ENCODE measurements at places on chromosomes 6 and 20.

DNA sequence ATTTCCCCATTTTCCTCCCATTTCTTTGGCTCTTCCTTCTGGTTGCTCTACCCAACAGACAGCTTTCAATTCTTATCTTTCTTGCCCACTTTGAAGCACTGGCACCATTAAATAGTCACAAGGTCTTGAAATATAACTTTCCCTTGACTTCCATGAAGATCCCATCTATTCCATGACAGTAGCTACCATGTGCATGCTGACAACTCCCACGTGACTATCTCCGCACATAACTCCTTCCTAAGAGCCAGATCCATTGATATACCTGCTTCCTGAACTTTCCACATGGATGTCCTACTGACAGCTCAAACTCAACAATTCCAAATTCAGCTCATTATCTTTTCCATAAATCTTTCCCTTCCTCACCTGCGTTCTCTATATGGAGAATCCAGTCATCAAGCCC lies 101.4 kb downstream of the RIN2 start:
- DNase-seq: no peak

DNA sequence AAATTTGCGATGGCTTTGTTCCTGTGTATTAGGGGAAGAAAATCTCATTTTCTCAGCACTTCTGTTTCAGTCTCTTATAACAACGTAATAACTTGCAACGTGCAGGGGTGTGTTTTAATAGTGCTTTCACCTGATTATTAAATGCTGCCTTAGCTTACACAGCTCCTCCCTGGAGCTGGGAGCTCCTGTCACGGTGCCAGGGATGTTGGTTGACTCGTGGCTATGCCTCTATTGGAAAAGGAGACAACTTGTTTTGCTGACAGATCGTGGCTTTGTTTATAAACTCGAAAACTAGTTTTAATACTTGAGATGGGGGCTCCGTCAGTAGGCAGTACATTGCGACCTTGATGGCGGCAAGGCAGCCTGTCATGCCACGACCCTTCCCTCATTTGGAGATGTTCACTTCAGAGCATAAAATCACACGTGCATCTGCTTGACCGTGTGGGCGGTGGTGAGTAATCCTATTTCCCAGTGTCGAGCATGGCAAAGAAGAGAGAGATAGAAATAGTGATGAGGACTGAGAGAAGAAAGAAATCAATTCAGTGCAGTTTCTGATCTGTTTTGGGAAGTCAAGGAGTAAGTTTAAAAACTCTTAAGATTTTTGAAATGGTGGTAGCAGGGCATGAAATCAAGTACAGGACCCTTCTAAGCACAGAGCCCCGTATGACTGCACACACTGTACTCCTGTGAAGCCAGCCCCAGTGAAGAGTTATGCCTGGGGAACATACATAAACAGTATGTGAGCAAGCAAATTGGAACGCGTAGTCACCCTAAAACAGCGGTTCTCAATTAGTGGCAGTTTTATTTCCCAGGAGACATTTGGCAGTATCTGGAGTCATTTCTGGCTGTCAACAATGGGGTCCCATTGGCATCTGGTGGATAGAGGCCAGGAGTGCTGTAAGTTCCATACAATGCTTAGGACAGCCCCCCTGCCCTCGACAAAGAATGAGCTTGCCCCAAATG lies 147.2 kb downstream of the DOK5 start:
- DNase-seq: no peak

- DNase-seq: no peak
These were observed 33.1 kb upstream of the SEC63 start for GRCh38 chr6:107991061-107991460.

DNA sequence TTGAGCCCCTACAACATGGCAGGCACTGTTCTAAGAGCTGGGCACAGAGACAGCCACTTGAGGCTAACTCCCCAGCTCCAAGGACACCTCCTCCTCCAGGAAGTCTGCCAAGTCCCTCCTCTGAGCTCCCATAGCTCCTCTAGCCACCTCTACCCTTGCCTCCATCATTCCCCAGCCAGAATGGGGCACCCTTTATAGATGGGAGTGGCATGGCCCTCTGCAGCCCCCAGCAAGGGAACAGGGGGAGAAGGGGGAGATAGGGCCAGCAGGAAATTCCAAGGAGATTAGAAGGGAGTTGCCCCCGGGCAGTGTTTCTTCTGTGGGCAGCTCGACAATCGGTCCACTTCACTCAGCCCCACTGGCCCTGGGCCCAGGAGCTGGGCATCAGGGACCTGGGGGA lies 19.7 kb upstream of the TLDC2 start:
- DNase-seq: no peak

GRCh38 chr6:140052736-140053729 lies 678.6 kb upstream of the CITED2 start:
- no peak for DNase-seq

GRCh38 chr6:46933751-46934150 lies 12.0 kb upstream of the ADGRF5 start:
- no peak for DNase-seq

- DNase-seq: no peak
These were observed 86.0 kb upstream of the DUSP22 start for GRCh38 chr6:206264-206663.

DNA sequence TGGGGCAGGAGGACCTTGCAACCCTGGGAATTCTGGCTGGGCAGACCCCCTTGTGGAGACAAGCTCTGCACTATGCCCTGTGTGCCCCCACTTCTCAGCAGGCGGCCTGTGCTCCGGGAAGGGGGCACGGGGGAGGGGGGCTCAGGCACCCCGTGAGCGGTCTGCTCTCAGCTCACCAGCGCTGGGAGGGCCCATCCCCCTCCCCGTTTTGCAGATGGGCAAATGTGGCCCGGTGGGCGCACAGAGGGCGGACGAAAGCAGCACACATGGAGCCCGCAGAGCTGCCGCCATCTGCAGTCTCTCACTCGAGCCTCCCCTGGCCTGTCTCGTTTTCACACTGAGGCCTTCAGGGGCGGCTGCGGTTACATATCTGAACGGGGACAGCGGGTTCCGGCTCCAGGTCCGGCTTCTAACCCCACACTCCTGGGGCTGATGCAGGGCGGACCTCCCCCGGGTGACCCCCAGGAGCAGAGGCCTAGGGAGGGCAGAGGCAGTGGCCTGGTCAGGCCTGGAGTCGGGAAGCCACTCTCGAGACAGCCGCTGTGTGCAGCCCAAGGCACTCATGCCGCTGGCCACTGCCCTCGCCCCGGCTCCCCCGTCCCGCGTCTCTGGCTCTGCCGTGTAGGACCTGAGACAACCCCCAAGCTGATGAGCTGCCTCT lies 13.9 kb downstream of the CHRNA4 start:
- no peak for DNase-seq

GRCh38 chr6:157760137-157760536 lies 62.9 kb upstream of the SNX9 start:
- no peak for DNase-seq

- no peak for DNase-seq
These were observed 7.6 kb upstream of the HIVEP2 start for GRCh38 chr6:142952614-142953013.

- DNase-seq: no peak
These were observed 978 bp downstream of the HLA-A start for GRCh38 chr6:29943053-29943966.

DNA sequence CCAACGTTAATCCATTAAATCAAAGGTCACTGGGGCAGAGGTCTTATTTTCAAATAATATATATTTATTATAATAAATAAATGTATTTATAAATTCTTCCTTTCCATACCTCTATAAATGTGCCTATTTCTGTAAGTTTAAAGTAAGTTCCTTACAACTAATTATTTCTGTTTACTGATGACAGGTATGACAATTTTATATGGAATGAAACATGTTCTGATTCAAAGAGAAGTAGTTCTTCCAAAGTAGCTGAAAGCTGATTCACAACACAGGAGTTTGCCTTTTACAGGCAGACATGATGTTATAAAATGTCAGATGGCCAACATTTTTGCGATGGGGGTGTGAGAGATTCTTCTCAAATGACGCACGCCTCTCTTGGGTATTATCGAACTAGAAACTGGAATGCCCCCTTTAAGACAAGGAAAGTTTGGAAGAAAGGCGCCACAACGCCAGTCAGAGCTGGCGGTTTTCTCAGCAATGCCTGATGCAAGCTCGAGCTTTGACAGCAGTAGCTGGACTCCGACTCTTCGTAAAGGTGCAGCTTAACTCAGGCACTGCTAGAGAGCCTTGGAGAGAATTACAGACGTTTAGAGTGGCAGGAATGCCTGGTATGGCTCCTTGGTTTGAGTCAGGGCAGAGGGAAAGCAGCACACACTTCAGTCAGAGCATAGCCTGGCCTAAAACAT lies 92.1 kb downstream of the FOXC1 start:
- no peak for DNase-seq

GRCh38 chr20:43982016-43982415 lies 67.4 kb downstream of the TOX2 start:
- DNase-seq: no peak

DNA sequence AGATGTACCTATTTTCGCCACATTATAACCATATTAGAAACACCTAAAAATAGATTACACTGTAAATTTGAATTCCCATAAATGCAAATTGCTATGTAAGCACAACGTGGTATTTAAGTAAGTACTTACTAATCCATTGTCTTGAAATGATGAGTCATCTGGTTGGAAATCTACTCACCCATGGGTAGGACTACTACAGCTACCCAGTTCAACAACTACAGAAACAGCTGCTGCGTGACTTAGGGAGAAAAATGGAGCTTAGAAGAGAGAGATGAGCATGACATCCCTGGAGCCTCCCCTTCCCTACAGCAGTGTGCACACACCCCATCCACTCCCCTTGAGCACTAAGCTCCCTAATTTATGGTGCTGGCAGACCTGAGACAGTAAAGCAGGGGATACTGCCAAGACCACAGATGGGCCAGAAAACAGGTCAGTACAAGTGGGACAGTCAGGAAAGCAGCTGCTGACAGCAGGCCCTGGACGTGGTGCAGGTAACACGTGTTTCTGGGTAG lies 26.9 kb downstream of the RRAGD start:
- no peak for DNase-seq

DNA sequence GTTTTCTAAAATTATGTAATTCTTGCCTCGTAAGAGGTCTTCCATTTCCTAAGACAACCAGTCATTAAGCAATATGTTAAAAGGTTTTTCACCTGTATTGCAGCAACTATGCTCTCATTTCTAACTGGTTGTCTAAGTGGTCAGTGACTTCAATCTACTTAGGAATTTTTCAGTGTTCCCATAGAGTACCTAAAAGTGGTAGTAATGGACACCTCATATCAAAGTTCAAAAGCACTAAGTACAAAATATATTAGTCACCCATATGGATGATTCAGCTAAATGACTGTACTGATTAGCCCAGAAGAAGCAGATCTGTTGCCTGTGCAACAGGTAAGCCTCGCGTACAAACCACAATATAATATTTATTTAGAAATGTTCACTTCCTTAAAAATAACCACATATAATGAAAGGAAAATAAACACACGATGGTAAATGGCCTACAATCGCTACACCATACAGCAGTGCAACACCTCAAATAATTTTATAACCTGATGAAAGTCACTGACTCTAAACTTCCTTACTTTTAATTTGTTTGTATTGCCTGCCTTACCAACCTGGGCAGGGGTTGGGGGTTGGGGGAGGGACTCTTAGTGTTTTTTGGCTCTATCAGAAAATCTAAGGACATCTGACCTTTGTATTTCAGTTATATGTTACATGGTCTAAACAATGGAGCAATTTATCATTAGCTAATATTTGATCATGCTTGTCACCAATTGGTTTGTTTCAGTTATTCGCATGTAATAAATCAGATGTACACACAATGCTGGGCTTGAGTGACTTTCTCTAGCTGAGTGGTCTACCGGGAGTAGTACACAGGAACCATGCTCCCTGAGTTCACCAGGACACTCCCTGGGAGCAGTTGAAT lies 105.9 kb downstream of the HIVEP2 start:
- no peak for DNase-seq

GRCh38 chr6:108651340-108652227 lies 90.9 kb downstream of the FOXO3 start:
- DNase-seq: no peak

Data from stimulated activated CD4-positive, alpha-beta T cell treated with anti-CD3 and anti-CD28 coated beads, Interleukin-1b, Interleukin-23, amount 100 ng/mL, for 1 hour (primary cell).